Fibroblast of skin of scalp (primary cell): ENCODE measurements at places on chromosomes 3 and 15.

GRCh38 chr3:171453180-171453886 is 6.9 kb downstream of the TNIK start:
- no peak for DNase-seq

- DNase-seq, result peak; percentile 78
Observed at GRCh38 chr3:113758389-113759024, 11.7 kb downstream of the ATP6V1A start.

DNA sequence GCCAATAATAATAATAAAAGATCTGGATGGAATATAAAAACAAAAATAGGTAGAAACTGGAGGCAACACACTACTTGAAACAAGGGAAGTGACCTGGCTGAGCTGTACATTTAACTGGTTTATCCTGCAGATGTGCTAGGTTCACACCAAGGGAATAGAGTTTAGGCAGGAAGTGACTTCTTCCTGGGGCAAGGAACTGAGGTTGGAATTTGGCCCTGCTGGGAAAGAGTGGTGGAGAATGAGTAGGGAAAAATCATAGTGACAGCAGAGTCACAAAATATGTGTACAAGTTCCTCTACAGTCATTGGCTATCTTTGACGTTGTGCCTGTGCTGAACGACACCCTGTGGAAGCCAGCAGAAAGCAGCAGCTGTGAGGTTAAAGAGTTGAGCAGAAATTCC is 44.1 kb downstream of the ARHGAP11B start:
- DNase-seq, result peak; percentile 30

- DNase-seq, result peak; percentile 72
Observed at GRCh38 chr3:151044706-151045105, 40.8 kb upstream of the MED12L start.

DNA sequence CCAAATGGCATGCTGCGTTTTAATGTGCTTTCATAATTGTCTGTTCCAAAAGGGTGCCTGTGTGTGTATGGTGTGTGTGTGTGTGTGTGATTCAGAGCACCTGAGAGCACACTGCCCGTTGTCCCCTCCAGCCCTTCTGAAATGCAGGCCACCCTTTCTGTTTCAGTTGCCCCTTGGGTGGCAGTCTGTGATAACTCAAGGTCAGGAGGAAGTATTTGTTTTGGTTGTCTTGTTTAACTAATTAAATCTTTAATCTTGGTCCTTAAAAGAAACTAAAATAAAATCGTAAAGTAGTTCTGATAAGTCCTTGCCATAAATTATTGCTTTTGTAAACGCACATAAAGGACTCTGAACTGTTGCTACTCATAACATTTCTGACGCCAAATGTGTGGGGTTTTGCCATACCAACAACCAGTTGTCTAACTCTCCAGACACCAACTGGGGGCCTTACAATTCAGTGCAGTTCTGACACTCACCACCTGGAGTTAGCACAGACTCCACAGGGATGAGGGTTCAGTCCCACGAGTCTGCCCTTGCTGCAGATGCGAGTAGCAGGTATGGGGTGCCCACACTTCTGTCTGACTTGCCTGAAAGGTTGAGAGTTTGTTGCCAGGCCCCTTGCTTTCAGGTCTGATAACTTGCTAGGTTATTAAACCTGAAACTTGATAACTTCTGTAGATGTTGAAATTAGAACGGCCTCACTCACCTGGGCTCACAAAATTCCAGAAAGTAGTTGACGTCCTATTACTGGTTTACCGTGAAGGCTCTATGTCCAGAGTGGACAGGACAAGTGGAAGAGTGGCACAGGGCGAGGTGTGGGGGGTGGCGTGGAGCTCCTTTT is 157.3 kb downstream of the IGF1R start:
- DNase-seq, result no peak

DNA sequence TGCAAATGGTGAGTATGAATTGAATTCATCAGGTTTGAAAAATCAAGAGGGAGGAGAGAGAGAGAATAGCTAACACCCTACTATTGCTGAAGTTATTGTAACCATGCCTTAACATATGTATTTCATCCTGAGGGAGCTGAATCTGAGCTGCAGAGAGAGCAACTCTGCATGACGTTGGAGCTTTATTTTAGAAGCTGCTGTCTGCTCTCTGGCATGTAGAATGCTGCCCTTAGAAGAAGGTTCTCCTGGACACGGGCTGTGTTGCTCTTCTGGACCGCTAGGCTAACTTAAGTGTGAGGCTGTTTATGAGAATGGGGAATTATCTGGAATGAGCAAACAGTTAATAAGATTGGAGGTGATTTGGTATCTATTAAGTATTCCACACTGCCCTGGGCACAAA is 814.6 kb downstream of the AGBL1 start:
- DNase-seq, result no peak

DNA sequence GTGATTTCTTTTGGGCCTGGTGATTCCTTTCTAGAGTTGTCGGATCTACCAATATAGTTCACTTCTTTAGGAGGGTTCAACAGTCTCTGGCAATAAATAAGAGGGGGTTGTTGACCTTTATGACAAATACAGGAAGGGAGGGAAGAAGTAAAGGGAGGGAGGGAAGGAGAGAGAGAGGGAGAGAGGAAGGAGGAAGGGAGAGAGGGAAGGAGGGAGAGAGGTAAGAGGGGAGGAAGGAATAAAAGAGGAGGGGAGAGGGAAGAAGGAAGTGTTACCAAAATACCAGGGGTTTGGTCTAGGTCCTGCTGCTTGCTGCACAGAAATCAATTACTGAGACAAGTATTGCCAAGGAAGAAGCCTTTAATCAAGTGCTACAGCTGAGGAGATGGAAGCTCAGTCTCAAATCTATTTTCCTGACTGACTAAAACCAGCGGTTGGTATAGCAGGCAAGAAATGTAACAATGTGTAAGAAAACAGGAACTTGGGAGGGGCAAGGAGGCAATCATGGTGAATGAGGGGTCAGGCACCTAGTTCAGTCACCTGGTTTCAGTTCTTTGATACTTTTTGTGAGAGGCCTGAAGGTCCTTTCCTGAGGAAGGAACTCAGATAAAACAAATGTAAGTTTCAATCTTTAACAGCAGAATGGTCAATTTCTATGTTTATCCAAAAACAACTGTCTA is 14.1 kb upstream of the TMEM40 start:
- no peak for DNase-seq

DNA sequence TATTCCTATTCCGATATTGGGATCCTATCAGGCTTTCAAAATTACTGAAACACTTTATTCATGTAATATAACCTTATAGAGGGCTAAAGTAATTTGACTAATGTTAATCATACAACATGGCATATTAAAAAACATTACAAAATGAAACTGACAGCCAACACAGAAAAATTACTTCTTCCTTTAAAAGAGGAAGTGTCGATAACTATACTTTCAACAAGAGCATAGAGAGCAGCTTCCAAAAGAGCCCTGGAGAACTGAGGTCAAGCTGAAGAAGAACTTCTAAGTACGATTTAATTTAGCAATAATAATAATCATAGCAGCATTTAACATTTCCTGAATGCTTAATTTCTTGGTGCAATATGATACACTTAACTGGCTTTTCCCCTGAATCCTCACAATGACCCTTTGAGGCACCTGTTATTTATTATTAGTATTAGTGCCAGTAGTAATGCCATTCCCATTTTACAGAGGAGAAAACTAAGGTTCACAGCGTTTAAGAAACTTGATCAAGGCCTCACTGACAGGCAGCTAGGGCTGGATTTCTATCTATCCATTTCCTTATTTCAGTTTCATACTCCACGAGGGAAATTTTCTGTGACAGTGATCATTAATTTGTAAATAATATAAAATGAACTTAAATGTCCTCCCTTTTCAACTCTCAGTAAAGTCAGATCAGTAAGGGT is 181.6 kb downstream of the CFAP20DC start:
- DNase-seq, result no peak

- peak; percentile 54 for DNase-seq
Observed at GRCh38 chr3:42182555-42182954, 83.4 kb downstream of the CCK start.

- peak; percentile 7 for DNase-seq
Observed at GRCh38 chr3:100629421-100630127, 20.2 kb downstream of the ADGRG7 start.

DNA sequence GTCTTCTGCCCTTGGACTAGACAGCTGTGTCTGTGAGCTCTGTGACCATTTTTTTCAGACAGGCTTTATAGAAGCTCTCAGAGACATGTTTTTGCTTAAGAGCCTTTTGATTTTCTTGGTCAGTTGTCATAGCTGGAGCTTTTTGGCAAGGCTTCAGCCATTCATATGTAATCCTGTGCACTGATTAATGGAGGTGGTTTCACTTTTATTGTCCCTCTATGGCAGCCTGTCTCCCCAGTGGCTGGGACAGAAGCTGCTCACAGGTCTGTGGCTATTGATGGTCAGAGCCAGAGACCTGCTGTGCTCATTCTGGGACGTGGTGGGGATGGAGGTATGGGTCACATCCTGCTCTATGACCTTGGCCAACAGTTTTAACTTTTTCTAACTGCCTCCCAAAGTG is 226.6 kb upstream of the LRRFIP2 start:
- DNase-seq, result no peak

DNA sequence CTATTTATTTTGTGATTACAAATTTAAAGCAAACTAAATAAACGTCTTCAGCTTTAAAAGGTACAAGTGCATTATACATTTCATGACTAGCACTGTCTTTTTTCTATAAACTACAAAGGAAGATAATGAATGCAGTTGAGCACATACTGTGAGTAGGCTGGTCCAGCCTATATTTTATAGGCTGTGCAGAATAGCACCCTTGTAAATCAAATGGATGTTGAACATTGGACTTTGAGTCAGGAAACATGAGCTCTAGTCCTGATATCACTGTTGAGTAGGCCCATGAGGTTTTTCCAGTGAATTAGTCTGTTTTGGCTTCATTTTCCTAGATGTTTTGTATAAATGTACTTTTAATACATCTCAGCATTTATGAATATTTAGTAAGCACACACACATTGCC is 447.3 kb upstream of the KCNMB2 start:
- no peak for DNase-seq

DNA sequence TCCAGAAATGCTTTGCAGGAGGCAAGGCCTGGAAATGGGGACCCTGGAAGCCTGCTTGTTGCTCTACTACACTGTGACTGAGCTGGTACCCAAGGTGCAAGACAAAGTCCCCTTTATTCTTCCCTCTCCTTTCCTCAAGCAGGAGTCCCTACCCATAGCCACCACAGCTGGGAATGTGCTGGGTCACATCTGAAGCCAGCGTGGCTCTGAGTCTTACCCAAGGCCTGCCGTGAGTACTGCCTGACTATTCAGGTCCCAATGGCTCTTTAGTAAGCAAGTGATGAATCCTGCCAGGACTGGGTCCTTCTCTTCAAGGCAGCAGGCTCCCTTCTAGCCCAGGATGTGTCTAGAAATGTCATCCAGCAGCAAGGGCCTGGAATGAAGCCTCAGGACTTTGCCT is 9.6 kb upstream of the RAD51 start:
- DNase-seq, result no peak

DNA sequence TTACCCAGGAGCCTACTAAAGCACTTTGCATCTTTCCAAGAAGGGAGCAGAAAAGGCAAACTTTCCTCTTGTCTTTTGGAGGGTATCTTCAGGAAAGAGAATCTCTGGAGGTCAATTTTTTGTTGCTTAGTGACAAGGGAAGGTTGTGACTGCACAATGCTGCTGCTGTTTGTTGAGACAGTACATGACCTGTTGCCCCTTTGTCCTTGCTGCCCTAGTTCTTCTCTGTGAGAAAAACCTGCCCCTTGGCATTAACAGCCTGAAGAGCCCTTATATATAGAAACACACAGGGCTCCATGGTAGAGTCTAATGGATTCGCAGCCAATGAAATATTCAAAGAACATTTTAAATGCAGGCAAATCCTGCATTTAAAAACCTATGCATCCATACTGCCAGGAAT is 20.3 kb downstream of the KLHDC8B start:
- DNase-seq, result no peak

DNA sequence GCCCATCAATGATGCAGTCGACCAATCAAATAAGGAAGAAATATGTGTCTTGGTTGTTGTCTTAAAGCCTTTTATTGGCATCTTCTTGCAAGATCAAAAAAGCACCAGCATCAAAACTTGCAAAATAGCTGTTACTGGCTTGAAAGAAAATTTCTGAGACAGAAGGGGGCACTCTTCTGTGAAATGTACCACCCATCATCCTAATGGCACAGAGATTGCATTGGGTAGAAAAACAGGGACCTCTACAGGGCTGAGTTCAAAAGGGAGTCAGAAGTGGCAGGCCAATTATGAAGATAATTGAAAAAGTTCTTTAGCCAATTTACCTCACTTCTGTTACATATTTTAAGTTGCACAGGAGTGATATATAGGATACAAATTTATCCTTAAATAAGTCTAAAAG is 122.3 kb upstream of the GPR149 start:
- DNase-seq, result no peak
